ENCODE measurements at places on chromosomes 7 and 10.

DNA sequence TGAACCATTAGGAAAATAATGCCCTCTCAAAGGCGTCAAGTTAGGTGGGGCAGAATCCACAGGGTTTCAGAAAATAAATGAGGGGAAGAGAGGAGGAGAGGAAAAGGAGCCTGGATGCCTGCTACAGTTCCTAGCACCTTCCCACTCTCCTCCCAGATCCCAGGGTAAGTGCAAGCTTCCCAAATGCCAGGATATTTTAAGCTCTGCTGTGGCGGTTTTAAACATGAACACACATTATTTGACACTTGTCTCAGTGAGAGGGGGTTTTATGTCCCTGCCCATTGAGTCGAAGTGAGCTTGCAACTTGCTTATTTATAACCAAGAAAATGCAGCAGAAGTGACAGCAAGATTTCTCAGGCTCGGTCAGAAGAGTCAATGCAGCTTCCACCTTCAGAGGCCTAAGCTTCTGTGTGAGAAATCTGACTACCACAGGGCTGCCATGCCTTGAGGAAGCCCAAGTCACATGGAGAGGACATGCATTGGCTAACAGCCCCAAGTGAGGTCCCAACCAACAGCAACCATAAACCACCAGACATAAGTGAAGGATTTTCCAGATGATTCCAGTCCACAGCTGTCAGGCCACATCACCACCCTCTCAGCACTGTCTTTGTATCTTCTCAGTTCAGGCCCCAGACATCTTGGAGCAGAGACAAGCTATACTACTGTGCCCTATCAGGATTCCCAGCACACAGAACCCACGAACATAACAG, 17.9 kb upstream of the BMPER start:
- no peak for DNase-seq

GRCh38 chr7:153034791-153035190, 275.2 kb downstream of the ACTR3B start:
- DNase-seq = no peak

DNA sequence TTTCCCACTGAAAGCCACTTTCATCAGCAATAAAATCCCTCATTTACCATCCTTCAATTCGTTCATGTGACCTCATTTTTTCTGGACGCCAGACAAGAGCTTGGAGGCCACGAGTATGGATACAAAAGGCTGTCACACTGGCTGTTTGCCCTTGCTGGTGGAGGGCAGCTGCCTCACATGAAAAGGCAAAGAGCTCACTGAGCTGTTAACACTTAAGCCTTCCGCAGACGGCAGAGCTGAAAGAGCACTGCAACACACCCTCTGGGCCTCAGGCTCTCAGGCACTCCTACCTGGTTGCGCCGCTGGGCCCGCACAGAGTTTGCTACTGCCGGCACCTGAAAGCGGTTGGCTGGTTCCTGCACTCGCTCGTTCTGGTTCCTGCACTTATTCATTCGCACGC, 193.5 kb downstream of the CFTR start:
- DNase-seq = no peak

DNA sequence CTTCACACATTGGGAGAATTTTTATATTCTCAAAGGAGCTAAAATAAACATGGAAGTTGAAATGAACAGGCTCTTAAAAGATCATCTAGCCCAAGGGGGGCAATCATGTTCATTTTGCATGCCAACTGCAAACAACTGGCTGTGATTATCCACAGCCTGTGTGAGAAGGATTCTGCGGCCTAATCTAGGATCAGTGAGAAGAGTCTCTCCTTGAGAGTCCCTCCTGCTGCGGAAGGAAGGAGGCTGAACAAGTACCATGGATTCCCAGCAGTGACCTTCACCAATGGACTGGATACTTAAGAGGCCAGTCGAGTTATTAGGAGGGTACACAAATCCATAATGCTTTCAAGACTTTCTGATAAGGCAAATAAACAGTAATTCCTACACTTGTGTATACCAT, 76.7 kb downstream of the IGF2BP3 start:
- DNase-seq = no peak

DNA sequence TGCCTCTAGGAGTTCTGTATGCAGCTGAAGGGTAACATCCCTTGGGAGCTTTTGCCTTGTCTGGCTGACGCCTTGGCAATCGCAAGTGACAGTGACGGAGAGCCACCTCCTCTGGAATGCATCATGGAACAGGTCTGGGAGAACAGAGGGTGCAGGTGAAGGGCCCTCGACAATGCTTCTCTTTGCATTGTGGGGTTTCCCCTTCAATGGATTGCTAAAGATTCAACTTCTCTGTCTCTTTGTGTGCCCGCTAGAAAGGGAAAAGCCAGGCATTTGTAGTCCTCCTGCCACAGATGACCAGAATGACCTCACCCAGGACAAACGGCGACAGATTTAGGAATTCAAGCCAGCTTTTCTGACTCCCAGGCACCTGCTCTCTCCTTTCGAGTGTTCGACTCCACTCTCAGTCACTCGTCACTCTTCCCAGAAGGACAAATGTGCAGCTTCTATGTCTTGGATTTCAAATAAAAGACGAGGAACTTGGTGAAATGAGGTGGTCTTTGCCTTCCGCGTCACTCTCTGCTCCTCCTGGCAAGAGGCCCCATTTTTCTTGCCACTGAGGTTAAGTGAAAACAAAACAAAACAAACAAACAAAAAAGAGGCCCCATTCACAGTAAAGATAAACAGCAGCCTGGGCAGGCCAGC, 26.1 kb downstream of the IL2RA start:
- DNase-seq = no peak

Measured in stimulated activated CD8-positive, alpha-beta memory T cell treated with anti-CD3 and anti-CD28 coated beads, Interleukin-4, amount 100 ng/mL, for 1 hour (primary cell).